ENCODE measurements at places on chromosomes 2 and 18.

GRCh38 chr2:22450831-22451230 lies 934.1 kb upstream of the KLHL29 start:
- DNase-seq: no peak

GRCh38 chr2:149446748-149447147 lies 116.4 kb downstream of the LYPD6 start:
- DNase-seq: no peak

DNA sequence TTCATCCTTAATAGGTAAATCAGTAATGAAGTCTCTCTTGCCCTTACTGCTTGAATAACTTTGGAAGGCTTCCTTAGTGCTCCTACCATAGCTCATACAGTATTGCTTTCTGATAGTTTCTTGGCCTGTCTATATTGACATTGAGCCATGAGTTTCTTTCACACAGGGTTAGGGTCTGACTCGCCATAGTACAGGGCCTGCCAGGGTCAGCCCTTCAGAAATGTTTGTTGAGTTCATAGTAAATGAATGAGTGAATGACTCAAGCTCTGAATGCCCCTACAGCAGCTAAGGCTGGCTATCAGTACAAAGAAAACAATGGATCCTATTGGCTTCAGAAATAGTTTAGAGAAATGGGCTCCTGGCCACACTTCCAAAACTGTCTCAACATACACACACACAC lies 65.0 kb upstream of the LRATD1 start:
- DNase-seq: no peak

- DNase-seq: no peak
Observed at GRCh38 chr2:73107211-73107926, 5.4 kb downstream of the RAB11FIP5 start.

GRCh38 chr2:193103064-193103463 lies 908.3 kb upstream of the TMEFF2 start:
- DNase-seq: no peak

GRCh38 chr2:217398860-217399259 lies 539.0 kb upstream of the TNP1 start:
- no peak for DNase-seq

GRCh38 chr18:58388736-58389135 lies 240.2 kb downstream of the ALPK2 start:
- DNase-seq: no peak

DNA sequence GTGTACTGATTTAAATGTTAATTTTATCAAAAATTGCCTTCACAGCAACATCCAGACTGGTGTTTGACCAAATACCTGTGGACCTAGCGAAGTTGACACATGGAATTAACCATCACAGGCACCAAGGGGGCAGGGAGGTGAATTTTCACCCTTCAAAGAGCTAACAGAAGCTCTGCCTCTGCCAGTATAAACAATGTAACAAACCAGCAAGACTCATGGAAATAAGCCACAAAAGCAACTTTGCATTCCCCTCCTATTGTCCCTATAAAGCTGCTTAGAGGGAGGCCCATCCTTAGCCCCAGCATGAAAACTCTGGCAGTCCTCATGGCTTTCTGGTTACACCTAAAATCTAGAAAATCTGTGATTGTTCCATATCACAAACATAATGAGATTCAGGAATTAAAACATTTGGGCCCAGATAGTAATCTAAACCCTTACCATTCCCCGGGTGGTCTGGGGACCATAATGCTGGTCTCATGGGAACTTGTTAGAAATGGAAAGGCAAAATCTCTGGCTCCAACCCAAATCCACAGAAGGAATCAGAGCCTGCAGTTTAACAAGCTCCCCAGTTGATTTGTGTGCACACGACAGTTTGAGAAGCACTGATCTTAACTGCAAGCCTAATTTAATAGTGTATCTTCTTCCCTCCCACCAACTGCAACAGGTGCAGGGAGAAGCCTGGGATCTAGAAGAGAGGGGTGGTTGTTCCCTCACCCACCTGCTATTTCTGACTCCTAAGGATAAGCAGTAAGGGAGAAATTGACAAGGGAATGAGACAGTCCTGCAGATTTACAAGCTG lies 23.1 kb downstream of the SERPINB11 start:
- no peak for DNase-seq

GRCh38 chr2:113118263-113118657 lies 9.1 kb upstream of the IL1RN start:
- no peak for DNase-seq

- DNase-seq: no peak
Observed at GRCh38 chr2:45284621-45284995, 275.4 kb upstream of the SIX2 start.

DNA sequence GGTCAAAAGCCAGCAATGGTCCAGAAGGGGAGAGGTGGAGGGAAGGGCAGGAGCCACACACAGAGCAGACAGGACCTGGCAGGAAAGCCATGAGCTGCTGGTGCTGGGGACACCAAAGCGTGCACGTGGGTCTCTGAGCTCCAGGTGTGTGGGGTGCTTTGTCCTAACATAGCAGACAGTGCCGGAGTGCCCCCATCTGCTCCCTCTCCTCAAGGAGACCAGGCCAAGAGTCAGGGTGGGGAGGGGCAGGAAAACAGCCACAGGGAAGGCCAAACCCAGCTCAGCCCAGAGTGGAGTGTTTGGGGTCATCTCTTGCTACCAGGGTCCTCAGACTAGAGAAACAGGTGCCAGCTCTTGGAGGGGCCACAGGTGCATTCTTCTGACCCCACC lies 4.2 kb upstream of the GPC1 start:
- no peak for DNase-seq

GRCh38 chr18:2903006-2903405 lies 56.2 kb downstream of the EMILIN2 start:
- peak; percentile 91 for DNase-seq

DNA sequence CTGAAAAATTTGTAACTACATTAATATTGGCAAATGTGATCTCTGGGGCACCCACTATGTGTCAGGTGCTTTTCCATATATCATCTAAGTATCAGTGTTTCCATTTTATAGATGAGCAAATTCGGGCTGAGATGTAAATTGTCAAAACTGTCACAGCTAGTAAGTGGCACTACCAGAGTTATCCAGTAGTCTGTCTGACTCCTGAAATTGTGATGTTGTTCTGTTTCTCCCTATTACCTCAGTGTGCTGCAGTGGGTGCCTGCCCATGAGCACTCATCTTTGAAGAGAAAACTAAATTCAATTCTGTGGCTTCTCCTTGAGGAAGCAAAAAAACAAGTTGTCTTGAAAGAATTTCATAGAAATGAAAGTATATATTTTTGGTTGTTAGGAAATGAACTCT lies 467.4 kb upstream of the FANCL start:
- no peak for DNase-seq

GRCh38 chr18:31042084-31042405 lies 497 bp downstream of the DSC3 start:
- no peak for DNase-seq

- no peak for DNase-seq
Observed at GRCh38 chr2:158963071-158963470, 5.4 kb upstream of the TANC1 start.

DNA sequence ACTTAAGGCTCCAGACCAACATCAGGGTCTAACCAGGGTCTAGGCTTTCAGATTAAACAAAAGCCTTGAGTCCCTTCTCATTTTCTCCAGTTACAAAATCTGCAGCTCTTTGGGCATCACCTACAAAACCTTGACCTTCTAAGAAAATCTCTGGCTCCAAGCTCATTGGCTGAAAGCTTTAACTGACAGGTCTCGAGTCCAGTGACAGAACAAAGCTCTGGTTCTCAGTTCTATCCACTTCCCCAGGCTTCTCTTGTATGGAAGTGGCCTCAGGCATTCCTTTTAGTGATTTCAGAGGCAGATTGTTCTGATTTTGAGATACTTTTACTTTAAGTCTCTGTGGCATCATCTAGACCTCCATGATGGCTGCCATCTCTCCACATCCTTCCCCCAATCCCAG lies 11.3 kb downstream of the SIX2 start:
- DNase-seq: no peak

DNA sequence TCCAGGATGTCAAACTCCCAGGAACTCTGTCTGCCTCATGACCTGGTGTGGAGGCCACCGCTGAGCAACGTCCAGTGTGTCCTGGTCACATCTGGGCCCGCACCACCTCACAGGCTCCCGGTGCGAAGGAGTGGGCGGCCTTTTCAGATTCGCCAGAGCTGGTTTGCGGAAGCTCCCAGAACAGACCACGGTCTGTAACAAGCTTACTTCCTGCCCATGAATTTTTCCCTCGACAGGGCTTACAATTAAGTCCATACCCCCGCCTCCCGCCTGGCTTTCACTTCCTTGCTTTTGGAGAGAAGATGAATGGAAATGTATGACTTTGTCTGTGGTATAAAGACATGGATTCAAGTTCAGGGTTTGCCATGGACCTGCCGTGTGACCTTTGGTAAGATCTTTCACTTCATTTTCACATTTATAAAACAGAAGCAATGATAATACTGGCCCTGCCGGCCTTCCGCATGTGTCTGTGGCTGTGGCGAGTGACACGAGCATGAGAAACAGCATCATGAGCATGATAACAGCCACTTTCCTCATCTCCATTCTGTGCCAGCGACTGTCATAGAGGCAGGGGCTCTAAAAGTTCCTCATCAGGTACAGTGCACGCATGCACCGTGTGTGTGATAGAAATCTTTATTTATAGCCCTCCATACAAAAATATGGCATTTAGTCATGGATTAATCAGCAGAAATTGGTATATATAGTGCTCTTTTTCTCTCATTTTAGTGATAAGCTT lies 31.0 kb upstream of the KCNF1 start:
- no peak for DNase-seq

DNA sequence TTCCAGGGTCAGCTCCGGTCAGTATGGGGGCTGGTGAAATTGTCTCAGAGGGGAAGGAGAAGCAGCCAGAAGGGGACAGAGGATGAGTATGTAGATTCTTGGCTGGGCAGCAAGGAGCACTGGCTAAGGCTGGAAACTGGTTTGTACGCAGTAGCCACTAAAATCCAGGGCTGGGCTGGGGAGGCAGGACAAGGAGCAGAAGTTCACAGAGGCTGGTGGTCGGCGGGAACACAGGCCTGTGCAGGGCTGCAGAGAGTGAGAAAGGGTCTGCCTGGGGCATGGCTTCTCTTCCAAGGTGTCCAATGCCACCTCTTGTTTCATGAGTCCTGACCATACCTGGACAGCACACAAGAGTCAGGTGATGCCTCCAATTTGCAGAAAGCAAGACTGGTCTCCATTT lies 94.4 kb upstream of the HDAC4 start:
- no peak for DNase-seq

DNA sequence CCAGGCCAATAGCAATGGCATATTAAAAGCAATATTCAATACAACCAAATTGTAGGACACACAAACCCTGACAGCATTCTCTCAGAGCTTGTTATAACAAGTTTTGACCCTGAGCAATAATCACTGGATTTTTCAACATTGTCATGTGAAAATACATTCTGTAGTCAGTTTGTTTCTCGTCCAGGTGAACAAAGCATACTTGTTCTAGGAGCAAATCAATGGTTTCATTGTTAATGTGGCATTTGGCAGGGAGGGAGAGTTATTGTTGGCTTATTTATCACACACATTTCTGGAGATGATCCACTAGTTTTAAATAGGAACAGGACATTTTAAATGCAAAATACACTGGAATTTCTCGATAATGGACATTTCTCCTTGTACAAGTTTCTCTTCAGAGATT lies 69.9 kb upstream of the L3MBTL4 start:
- DNase-seq: no peak

GRCh38 chr2:5673145-5674025 lies 18.8 kb upstream of the SOX11 start:
- DNase-seq: no peak

DNA sequence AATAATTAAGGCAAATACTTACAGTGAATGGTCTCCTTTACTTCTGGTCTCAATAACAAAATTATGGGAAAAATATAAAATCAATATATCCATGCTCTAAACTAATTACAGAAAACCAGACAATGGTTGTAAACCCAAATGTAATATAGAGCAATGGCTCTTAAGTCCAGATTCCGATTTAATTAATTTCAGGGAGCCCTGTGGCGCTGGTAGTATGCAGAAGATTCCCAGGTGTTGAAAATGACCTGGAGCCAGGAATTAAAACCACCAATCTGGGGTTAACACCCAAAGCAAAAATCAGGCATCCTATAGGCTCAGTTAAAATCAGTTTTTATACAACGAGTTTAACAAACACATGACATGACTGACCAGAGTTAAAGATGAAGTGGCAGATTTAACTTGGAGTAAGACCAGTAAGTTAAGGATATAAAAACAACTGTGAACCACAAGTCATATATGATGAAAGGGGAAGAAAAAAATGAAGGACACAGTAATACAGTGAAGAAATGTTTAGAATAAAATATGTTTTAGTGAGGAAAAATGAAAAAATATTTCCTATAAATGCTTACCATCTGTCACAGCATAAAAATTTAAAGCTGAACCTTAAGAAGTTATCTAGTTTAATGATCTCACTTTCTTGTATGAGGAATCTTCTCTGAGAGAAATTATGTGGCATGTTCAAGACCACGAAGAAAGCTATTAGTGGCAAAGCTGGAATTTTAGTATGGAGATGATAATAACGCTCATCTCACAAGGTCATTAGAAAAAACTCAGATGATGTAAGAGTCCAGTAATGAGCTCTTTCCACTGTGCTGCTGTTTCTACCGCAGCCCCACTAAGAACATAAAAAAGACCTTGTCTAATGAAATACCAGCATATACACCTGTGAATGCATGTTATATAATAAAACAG lies 45.8 kb upstream of the FLACC1 start:
- DNase-seq: no peak
